ENCODE measurements at places on chromosomes 12 and 14. TPM values are rescaled to one million over a fixed set of nuclear protein-coding genes. Genes with fewer than 3 reads are reported as not detected.
A peak's percentile ranks its signal among the peaks of the same experiment; 100 is the strongest.

GRCh38 chr14:59816941-59817340 lies 53.6 kb downstream of the RTN1 start:
- DNase-seq = no peak

- peak; percentile 57 for DNase-seq
These were observed 60.4 kb upstream of the TRIM9 start for GRCh38 chr14:51155326-51155725.

Gene CLEC4A
- 4.3 TPM for total RNA-seq

GRCh38 chr12:108645686-108646599 lies 12.2 kb upstream of the SELPLG start:
- no peak for DNase-seq

Gene RNFT2
- 0.48 TPM for total RNA-seq

DNA sequence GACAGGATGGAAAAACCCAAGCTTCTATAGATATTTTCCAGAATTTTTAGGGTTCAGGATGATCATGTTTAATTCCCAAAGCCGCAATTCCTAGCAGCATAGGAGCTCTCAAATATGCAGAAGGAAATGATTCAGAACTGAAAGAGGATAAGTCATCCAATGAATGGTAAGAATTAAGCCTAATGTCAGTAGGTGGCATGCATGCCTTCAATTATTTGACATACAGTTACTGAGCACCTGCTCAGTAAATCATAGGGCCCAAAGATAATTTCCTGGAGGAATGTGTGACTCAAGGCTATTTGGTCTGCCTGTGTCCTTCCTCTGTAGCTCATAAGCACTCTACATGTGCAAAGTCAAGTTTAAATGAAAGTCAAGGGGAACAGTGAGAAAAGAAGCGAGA lies 116.8 kb upstream of the SLC38A4 start:
- no peak for DNase-seq

- no peak for DNase-seq
These were observed 186.3 kb downstream of the RIMBP2 start for GRCh38 chr12:130529781-130530180.

DNA sequence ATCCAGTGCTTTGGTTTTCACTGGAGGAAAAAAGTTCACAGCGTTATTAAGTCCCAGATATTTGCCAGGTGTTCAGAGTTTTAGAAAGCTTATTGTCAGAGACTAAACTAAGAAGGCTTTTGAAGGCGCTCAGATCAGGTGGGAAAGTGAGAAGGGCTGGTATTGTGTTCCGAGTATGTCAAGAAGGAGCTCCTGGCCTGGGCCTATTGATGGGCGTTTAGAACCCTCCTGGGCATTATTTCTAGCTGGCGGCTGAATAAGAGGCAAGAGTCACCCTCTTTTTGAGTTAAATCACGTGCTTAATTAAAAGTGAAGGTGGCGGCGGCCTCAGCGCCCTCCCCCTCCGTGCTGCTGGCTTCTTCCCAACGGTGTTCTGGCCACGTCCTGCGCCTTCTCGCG lies 20.9 kb upstream of the GNS start:
- DNase-seq = peak; percentile 5

- no peak for DNase-seq
These were observed 269.9 kb downstream of the CACNA1C start for GRCh38 chr12:2322554-2323120.

GRCh38 chr14:48703728-48704467 lies 882.3 kb downstream of the RPS29 start:
- DNase-seq = no peak

DNA sequence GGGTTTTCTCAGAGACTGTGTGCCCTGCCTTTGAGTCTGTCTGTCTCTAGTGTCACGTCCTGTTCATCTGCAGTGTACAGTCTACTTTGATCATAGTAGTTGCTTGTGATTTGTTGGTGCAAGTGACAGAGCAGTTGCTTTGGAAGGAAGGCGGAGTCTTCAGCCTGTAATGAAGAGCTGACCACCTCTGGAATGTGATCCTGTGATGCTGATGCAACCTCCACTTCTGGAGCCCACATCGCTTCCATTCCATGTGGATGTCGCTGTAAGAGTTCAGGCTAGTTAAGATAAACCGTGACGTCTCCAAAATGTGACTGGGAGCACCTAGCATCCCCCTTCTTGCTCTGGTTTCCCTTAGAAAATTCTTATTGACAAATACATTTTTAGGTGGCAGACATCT lies 51.8 kb downstream of the PELI2 start:
- no peak for DNase-seq

Gene DIO2
- total RNA-seq = 4.8 TPM

DNA sequence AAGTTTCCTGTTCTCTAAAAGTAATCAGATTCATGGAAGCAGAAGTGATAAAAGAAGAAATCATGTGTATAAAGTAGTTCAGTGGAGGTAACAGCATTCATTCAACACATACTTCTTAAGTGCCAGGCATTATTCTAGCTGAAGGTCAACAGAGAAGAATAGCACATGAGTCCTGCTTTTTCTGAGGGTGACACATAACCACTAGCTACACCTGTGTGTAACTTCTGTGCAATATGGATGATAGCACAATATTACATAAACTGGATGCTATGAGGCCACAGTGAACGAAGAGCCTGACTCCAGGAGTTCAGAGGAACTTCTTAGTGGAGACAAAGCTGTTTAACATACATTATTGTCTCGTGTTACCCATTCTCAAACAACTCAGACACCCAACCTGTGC lies 114.3 kb upstream of the PCED1B start:
- DNase-seq = no peak

- DNase-seq = no peak
These were observed 41.9 kb downstream of the DCP1B start for GRCh38 chr12:1962051-1963020.

DNA sequence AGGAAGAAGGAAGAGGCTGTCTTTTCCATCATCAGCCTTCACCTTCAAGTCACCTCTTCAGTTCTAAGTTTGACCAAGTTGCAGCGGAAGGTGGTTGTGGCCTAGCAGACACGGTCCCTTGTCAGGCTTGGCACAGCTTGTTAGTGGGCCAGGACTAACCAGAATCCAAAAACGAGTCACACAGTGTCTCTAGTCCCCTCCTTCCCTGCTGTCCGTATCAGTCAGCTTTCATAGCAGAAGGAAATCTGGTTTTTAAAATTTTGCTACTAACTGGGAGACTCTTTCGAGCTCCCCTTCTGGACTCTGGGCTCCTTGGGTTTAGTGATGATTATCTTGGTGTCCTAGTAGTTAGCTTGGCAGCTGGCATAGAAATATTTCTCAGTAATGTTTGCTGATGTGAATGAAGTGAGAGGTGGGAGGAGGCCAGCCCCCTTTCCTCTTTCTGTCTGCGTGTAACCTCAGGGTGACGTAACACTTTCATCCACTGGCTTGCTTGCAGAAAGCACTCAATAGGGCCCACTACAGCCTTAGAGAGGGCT lies 3.8 kb downstream of the ETV6 start:
- no peak for DNase-seq

GRCh38 chr12:7012024-7012607 lies 6.2 kb downstream of the LPCAT3 start:
- DNase-seq = no peak

DNA sequence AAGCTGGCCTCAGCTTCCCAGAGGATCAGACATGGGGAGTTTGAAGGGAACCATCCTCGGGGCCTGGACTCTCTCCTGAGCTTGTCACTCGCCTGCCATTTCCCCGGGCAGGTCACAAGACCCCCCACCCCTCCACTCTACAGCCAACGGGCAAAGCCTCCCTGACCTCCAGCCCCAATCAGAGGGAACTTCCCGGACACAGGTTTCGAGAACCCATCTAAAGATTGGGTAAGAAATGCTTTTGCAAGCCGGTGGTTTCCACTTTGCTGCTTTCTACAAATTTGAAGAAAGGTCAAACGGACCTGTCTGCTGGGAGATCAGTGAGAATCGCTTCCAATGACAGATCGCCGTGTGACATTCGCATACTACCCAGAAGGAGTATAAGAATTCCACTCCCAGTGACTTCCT lies 89.6 kb downstream of the SCARB1 start:
- no peak for DNase-seq

Gene GXYLT1
- 22.1 TPM for total RNA-seq

DNA sequence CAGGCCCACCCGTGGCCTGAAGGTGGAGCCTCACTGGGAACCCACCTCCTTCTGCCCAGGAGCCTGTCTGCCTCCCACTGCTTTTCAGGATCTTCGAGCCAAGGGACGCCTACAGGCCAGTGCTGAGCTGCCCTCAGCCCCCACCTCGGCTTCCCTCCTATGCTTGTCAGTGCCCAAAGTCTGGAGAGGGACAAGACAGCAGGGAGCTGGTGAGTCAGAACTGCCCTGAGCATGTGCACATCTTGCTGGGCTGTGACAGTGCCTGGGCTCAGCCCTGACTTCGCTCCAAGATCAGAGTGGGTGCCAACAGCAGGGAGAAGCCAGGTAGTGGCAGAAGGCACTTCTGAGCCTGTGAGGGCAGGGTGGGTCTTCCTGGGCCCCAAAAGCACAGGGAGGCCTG lies 286.8 kb downstream of the AEBP2 start:
- DNase-seq = no peak
